ENCODE measurements at places on chromosomes 5 and 9.

DNA sequence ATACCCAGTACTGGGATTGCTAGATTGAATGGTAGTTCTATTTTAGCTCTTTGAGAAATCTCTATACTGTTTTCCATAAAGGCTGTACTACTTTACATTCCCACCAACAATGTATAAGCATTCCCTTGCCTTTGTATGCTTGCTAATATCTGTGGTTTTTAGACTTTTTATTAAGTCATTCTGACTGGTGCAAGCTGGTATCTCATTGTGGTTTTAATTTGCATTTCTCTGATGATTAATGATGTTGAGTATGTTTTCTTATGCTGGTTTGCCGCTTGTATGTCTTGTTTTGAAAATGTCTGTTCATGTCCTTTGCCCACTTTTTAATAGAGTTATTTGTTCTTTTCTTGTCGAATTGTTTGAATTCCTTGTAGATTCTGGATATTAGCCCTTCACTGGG is 512.7 kb upstream of the PAPPA start:
- DNase-seq, result no peak

- DNase-seq, result peak; percentile 14
Observed at GRCh38 chr5:82274343-82275211, 3.6 kb downstream of the RPS23 start.

GRCh38 chr5:149062371-149063016 is 368 bp downstream of the SH3TC2 start:
- peak; percentile 79 for DNase-seq

- no peak for DNase-seq
Observed at GRCh38 chr9:2128618-2129017, 113.5 kb downstream of the SMARCA2 start.

DNA sequence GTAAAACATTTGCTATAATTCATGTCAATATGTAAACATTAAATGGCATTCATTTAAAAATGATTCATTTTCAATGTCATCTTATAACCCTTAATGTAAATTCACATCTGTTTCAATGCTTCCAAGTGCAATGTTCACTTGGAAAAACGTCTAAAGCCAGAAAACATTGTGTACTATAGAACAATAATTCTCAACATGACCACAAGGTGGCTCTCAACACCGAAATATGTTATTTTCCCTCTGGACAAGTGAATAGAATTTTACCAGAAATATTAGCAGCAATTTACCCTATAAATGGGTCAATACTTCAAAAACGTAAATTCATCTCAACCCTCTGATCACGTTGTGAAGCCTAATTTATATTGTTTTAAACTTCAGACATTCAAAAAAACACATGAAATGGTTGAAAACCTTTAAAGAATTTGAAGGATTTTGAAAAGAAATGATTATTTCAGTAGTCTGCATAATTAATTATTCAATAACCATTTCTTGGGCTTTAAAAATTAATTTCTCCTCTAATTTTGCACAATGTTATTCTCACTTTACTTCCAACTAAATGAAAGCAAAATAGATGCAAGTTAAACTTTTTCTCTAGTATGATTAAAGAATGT is 11.0 kb downstream of the CDH10 start:
- peak; percentile 35 for DNase-seq

- DNase-seq, result no peak
Observed at GRCh38 chr5:143896966-143897365, 85.0 kb downstream of the HMHB1 start.

- DNase-seq, result no peak
Observed at GRCh38 chr9:126233913-126234525, 92.6 kb upstream of the MVB12B start.

GRCh38 chr5:158430166-158430797 is 571.3 kb upstream of the CLINT1 start:
- DNase-seq, result no peak

GRCh38 chr5:170497311-170498038 is 6.3 kb upstream of the KCNIP1 start:
- DNase-seq, result no peak

GRCh38 chr9:12776513-12777055 is 1.8 kb downstream of the LURAP1L start:
- no peak for DNase-seq

- DNase-seq, result no peak
Observed at GRCh38 chr5:4817767-4818166, 322.4 kb upstream of the ADAMTS16 start.

DNA sequence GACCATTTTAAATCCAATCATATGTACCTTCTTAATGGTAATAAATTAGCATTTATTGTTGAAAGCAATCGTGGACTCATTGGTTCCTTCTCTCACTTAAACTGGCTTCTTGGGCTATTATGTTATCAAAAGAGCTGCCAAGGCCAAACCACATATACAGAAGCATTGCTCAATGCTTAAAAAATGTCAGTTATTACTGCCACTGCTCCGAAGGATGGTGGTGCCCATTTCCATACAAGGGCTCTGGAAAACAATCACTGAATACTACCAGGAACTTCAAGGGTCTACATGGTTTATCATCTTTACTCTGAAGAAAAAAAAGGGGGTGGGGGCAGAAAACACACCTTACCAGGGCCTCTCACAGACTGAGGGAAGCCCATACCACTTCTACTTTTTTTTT is 104.3 kb downstream of the GNAQ start:
- no peak for DNase-seq

GRCh38 chr5:71922584-71923106 is 184.6 kb upstream of the MAP1B start:
- DNase-seq, result peak; percentile 66

DNA sequence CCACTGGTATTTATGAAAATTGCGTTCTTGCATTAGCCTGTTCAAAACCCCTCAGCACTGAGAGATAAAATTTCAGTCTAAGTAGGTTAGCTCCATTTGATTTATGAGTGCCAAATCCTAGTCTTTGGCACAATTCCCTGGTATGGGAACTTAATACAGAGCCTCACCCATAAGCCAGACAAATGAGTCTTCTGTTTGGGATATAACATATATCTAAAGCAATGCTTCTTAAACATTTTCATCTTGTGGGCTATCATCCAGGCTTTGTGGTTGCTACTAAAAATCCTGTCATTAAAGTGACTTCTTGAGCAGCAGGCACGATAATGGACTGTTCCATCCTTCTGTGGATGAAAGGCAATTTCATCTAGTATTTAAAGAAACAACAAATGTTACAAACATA is 419.5 kb upstream of the ACTBL2 start:
- DNase-seq, result no peak

GRCh38 chr9:2234371-2234893 is 219.3 kb downstream of the SMARCA2 start:
- no peak for DNase-seq

DNA sequence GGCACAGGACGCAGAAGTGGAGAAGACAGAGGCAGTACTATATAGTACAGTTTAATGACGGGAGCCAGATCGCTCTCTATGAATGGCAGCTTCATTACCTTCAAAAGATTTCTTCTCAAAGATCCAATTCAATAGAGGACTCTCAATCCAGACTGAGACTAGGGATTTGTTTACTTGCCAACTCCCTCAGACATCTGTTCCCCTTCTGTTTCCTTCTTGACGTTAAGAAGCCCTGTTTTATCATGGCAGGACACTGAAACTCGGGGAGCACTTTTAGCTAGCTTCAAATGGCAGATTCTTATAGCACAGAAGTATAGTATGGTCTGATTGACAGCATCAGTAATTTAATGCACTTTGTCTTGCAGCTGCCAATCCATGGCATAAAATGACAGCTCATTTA is 747.3 kb upstream of the C9orf72 start:
- no peak for DNase-seq

DNA sequence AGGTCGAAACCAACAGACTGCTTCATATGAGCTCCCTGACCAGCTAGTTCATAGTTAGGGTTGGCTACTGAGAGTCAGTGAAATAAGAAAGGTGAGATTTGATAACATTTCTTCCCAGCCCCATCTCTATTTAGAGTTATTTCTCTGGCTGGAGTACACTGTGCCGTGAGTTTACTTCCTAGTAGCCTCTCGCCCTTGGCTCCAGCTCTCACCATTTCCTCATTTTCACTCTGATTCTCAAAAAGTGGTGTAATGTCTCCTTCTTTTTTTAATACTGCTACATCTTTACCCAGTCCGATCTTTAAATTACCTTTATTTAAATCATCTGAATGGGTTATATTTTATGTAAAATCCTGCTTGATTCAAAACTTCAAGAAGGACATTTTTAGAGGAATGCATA is 100.4 kb upstream of the FAM174A start:
- DNase-seq, result no peak

DNA sequence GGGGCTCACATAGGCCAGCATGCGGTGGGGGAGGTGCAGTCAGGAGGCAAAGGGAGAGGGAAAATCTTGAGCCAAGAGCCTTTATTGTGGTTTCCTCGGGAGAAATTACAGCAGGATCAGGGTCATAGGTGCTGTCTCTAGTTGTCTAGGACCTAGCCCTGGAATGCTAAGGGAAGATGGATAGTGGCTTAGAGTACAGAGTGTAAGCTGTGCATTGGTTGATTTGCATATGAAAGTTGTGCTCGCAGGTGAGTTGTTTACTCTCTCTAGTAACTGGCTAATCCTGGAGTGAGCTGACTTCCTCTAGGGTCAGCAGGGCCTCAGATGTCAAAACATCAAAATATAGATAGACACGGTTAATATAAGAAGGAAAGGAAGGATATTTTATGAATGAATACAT is 877.7 kb downstream of the TLE4 start:
- DNase-seq, result no peak

- DNase-seq, result no peak
Observed at GRCh38 chr5:132079619-132080018, 6.0 kb downstream of the CSF2 start.

DNA sequence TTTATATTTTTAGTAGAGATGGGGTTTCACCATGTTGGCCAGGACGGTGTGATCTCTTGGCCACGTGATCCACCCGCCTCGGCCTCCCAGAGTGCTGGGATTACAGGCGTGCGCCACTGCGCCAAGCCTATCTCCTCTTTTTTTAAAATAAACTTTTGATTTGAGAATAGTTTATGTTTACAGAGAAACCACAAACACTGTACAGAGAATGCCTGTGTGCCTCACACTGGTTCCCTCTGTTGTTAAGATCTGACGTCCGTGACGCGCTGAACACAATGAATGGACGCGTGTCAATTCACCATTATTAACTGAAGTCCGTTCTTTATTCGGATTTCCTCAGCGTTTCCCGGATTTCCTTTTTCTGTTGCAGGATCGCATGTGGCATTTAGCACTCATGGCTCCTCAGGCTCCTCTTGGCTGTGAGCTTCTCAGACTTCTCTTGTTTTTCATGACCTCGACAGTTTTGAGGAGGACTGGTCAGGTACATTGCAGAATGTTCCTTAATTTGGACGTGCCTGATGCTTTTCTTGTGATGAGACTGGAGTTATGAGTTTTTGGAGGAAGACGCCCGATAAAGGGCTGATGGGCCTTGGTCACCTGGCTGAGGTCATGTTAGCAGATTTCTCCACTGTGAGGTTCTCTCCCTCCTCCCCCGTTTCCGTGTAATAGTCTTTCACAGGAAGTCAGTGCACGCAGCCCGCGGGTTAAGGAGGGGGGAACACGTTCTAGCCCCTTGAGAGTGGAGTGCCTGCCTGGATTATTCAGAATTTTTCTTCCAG is 69.6 kb downstream of the ANKRD33B start:
- DNase-seq, result no peak

DNA sequence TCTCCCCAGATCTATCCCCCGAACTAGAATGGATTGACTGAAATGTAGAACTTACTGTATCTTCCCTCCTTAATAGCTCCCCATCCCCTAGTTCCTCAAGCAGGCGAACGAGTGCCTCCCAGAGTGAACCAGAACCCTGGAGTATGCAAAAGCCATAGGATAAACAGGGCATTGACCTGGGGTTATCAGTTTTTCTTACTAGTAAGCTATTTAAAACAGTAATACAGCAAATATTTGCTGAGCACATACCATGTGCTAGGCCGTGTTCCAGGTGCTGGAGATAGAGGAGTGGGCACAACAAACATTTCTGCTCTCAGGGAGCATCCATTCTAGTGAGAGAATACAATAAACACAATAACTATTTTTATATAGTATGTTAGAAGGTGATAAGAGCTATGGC is 1.8 kb downstream of the SKP2 start:
- no peak for DNase-seq

- no peak for DNase-seq
Observed at GRCh38 chr5:174563899-174564298, 160.5 kb upstream of the MSX2 start.

DNA sequence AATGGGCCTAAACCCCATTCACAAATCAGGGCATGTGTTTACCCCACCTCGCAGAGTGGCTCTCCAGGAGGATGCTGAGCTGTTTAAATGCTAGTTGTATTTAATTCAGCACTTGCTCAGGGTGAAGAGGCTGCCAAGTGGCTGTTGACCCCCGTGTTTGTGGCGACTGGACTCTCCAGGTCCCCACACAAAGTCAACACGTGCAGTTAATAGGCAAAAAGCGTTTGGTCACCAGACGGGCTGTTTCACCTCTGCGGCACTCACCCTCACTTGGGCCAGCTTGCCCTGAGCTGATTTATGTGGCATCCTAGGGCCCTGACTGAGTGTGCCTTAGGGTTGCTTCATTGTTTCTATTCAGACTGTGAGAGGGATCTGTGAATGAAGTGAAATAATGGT is 152.3 kb downstream of the GAS1 start:
- no peak for DNase-seq

- no peak for DNase-seq
Observed at GRCh38 chr5:107894361-107894760, 223.6 kb upstream of the EFNA5 start.

DNA sequence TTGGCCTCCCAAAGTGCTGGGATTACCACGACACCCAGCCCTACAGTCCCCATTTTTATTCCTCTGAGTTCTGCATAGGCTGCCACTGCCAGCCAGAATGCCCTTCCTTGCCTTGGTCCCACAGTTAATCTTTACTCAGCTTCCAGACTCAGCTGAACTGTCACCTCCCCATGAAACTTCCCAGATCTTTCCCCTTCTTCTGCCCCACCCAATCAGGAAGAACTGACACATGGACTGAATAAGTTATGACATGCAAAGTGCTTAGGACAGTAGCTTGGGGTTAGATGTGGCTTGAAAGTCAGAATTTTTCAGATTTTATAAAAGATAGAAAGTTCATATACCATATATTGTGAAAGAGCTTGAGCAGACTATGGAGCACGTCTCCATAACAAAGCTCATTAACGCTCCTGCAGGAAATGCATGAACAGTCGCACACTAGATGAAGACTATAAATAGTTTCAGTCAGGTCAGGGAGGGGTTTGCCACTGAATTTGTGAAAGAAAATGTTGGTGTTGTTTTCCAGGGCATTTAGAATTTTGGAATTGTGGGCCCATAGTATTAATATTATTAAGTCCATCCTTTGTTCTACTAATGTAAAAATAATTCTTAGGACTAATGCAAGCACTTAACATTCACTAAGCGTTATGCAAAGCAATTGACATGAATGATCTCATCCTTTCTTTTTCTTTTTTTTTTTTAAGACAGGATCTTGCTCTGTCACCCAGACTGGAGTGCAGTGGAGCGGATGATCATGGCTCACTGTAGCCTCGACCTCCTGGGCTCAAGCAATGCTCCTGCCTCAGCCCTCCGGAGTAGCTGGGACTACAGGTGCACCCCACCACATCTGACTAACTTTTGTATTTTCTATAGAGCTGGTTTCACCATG is 36.1 kb upstream of the DENND1A start:
- no peak for DNase-seq

- DNase-seq, result no peak
Observed at GRCh38 chr9:79222483-79222882, 349.3 kb upstream of the TLE4 start.

Data from Calu3 (cell line).